Right renal cortex interstitium (tissue), 3 donors: ENCODE measurements at places on chromosomes 6 and 20. TPM values are rescaled to one million over a fixed set of nuclear protein-coding genes. Genes with fewer than 3 reads are reported as not detected.

GRCh38 chr20:31707994-31708735, 14.5 kb downstream of the BCL2L1 start:
- DNase-seq = no peak

- DNase-seq = no peak
Observed at GRCh38 chr6:18985061-18985460, 597.9 kb downstream of the RNF144B start.

The DIDO1 gene
- 49.0 TPM for polyA plus RNA-seq

The VIP gene
- polyA plus RNA-seq = 0.50 TPM

DNA sequence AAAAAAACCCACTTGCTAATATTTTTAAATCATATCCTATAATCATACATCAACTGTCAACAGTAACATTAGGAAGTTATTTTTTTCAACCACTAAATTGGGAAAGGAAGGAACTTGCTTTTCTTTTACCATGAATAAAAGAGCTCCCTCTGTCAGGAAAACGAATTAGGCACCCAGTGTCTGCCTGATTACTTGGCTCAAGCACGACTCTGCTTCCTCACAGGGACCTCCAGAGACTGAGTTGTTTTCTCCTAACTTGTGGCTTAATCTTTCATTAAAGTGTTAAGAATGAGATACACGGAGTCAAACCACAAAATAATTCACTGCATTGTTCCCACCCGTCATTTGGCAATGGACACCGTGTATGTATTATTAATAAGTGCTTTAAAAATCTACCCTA, 1405.1 kb upstream of the EYS start:
- no peak for DNase-seq
